ENCODE measurements at places on chromosomes 11 and 22. TPM values are rescaled to one million over a fixed set of nuclear protein-coding genes. Genes with fewer than 3 reads are reported as not detected.

GRCh38 chr11:74371269-74372052, 26.8 kb downstream of the PGM2L1 start:
- H3K27ac ChIP-seq, result no peak overlapping the region
- H3K36me3 ChIP-seq, result no peaks in the 10 kb centered on the region
- no peaks in the 10 kb centered on the region for H3K4me1 ChIP-seq
- DNase-seq, result no peak

GRCh38 chr11:134818516-134818915, 406.5 kb upstream of the B3GAT1 start:
- peaks cover 3% of the 10 kb centered on the region for H3K36me3 ChIP-seq
- H3K27ac ChIP-seq, result no peak overlapping the region
- DNase-seq, result no peak
- no peaks in the 10 kb centered on the region for H3K27me3 ChIP-seq
- no peak overlapping the region for H3K4me3 ChIP-seq

DNA sequence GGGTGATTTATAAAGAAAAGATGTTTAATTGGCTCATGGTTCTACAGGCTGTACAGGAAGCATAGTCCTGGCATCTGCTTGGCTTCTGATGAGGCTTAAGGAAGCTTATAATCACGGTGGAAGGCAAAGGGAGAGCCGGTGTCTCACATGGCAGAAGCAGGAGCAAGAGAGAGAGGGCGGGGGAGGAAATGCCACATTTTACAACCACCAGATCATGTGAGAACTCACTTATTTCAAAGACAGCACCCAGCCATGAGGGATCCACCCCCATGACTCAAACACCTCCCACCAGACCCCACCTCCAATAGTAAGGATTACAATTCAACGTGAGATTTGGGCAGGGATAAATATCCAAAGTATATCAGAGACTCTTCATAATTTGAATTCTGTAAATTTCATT, 200.7 kb downstream of the MSANTD4 start:
- H3K27me3 ChIP-seq, result no peaks in the 10 kb centered on the region
- DNase-seq, result no peak
- H3K27ac ChIP-seq, result no peak overlapping the region
- H3K4me3 ChIP-seq, result no peak overlapping the region
- peaks cover 5% of the 10 kb centered on the region for H3K36me3 ChIP-seq

DNA sequence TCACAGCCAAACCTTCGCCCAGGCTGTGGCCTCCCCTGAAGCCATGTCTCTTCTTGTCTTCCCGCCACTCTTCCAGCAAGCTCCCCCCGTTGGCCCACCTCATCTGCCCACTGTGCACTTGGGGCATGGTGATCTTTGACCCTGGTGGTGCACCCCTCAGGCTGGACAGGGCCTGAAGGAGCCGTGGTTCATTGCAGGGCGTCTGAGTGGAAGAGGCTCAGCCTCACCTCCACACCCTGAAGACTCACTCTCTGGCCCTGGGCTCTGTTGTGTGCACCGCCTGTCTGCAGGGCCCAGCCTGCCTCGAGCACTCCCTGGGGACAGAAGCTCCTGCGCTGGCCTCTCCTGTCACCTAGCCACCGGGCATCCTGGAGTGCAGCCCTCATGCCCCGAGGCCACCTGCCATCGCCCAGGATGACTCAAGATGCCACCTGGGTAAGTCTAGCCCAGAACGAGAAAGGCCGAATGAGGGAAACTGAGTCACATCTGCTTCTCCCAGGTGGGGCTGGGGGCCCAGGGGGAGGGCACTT, 40.8 kb upstream of the PPARA start:
- H3K27me3 ChIP-seq, result peaks cover 3% of the 10 kb centered on the region
- H3K4me3 ChIP-seq, result no peak overlapping the region
- no peak for DNase-seq
- no peaks in the 10 kb centered on the region for H3K36me3 ChIP-seq

GRCh38 chr11:28346209-28346608, 238.0 kb downstream of the METTL15 start:
- H3K4me3 ChIP-seq, result no peak overlapping the region
- no peak for DNase-seq
- no peaks in the 10 kb centered on the region for H3K36me3 ChIP-seq
- no peak overlapping the region for H3K27ac ChIP-seq
- H3K27me3 ChIP-seq, result no peaks in the 10 kb centered on the region
- H3K4me1 ChIP-seq, result no peaks in the 10 kb centered on the region

DNA sequence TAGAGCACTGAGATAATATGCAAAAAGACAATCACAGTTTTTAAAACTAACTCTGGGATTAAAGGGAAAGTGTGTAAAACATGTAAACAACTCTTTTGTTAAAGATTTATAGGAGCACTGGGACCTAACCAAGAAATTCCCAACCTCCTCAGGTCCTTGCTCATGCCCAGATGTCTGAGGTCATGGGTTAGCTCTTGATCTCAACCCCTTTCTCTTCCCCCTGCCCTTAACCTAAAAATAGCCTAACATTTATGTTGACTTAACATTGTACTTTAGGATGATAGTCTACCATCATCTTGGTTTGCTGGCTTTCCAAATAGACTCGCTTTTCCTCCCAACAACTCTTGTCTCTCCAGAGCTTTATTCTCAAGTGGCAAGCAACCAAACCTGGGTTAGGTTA, 258.2 kb upstream of the FAT3 start:
- peaks cover 18% of the 10 kb centered on the region for H3K36me3 ChIP-seq
- DNase-seq, result no peak
- H3K27ac ChIP-seq, result no peak overlapping the region
- no peak overlapping the region for H3K4me3 ChIP-seq
- H3K27me3 ChIP-seq, result no peaks in the 10 kb centered on the region
- H3K4me1 ChIP-seq, result peaks cover under 1% of the 10 kb centered on the region

GRCh38 chr22:50018608-50019285, 6.2 kb upstream of the IL17REL start:
- no peak for DNase-seq
- no peaks in the 10 kb centered on the region for H3K4me1 ChIP-seq
- peaks cover 2% of the 10 kb centered on the region for H3K27me3 ChIP-seq
- H3K36me3 ChIP-seq, result peaks cover 8% of the 10 kb centered on the region
- H3K27ac ChIP-seq, result no peak overlapping the region
- H3K4me3 ChIP-seq, result no peak overlapping the region

- H3K27me3 ChIP-seq, result peaks cover 7% of the 10 kb centered on the region
- peaks cover 13% of the 10 kb centered on the region for H3K4me1 ChIP-seq
- no peaks in the 10 kb centered on the region for H3K36me3 ChIP-seq
- H3K4me3 ChIP-seq, result no peak overlapping the region
- no peak for DNase-seq
Observed at GRCh38 chr22:38299770-38300102, 17.5 kb downstream of the CSNK1E start.

- H3K4me1 ChIP-seq, result no peaks in the 10 kb centered on the region
- H3K27me3 ChIP-seq, result no peaks in the 10 kb centered on the region
- no peaks in the 10 kb centered on the region for H3K36me3 ChIP-seq
- no peak for DNase-seq
- no peak overlapping the region for H3K27ac ChIP-seq
- H3K4me3 ChIP-seq, result no peak overlapping the region
Observed at GRCh38 chr22:22712666-22713365, 68.4 kb downstream of the GGTLC2 start.

GRCh38 chr22:46061501-46062231, 84.7 kb upstream of the WNT7B start:
- H3K36me3 ChIP-seq, result peaks cover 6% of the 10 kb centered on the region
- DNase-seq, result no peak
- no peaks in the 10 kb centered on the region for H3K4me1 ChIP-seq
- no peak overlapping the region for H3K27ac ChIP-seq
- H3K27me3 ChIP-seq, result peaks cover 12% of the 10 kb centered on the region

The GANAB gene
- total RNA-seq, result 213 TPM

The PLEKHA7 gene
- total RNA-seq, result 5.7 TPM

The SCGB1D2 gene
- total RNA-seq, result not detected
